ENCODE measurements at places on chromosomes 16 and 17.

GRCh38 chr17:66578781-66579489 lies 256.0 kb upstream of the CACNG5 start:
- H3K27me3 ChIP-seq, result no peaks in the 10 kb centered on the region
- H3K27ac ChIP-seq, result no peak overlapping the region
- peaks cover 14% of the 10 kb centered on the region for H3K4me1 ChIP-seq
- H3K36me3 ChIP-seq, result no peaks in the 10 kb centered on the region

- no peaks in the 10 kb centered on the region for H3K4me1 ChIP-seq
- H3K36me3 ChIP-seq, result peaks cover 94% of the 10 kb centered on the region
- DNase-seq, result no peak
- no peak overlapping the region for H3K4me3 ChIP-seq
- no peak overlapping the region for H3K27ac ChIP-seq
Observed at GRCh38 chr16:23482778-23483177, 27.5 kb downstream of the GGA2 start.

- H3K4me1 ChIP-seq, result peaks cover 5% of the 10 kb centered on the region
- H3K27ac ChIP-seq, result no peak overlapping the region
- peaks cover 29% of the 10 kb centered on the region for H3K36me3 ChIP-seq
- peak overlapping the region; percentile 43 for H3K4me3 ChIP-seq
- no peak for DNase-seq
- H3K27me3 ChIP-seq, result no peaks in the 10 kb centered on the region
Observed at GRCh38 chr17:82029990-82030469, 1.4 kb upstream of the RAC3 start.

GRCh38 chr17:34206569-34206968 lies 48.5 kb upstream of the CCL2 start:
- no peak overlapping the region for H3K27ac ChIP-seq
- no peaks in the 10 kb centered on the region for H3K27me3 ChIP-seq
- no peak for DNase-seq
- no peaks in the 10 kb centered on the region for H3K36me3 ChIP-seq

DNA sequence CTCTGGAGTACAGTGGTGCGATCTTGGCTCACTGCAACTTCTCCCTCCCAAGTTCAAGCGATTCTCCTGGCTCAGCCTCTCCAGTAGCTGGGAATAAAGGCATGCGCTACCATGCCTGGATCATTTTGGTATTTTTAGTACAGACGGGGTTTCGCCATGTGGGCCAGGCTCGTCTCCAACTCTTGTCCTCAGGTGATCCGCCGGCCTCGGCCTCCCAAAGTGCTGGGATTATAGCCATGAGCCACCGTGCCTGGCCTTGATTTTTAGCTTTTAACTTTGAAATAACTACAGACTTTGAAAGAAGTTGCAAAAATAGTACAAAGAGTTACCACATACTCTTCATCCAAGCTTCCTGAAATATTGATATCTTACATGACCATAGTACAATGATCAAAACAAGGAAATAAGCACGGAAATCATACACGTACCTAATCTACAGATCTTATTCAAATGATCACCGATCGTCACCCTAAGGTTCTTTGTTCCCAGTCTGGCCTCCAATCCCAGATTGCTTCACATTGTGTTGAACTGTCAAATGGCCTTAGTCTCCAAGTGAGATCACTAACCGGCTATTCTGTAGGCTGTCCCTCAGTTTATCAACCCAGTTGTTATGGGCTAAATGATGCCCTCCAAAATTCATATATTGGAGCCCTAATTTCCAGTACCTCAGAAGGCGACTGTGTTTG lies 18.4 kb downstream of the NPIPA1 start:
- no peaks in the 10 kb centered on the region for H3K36me3 ChIP-seq
- DNase-seq, result no peak
- no peak overlapping the region for H3K4me3 ChIP-seq
- no peaks in the 10 kb centered on the region for H3K27me3 ChIP-seq
- no peak overlapping the region for H3K27ac ChIP-seq
- no peaks in the 10 kb centered on the region for H3K4me1 ChIP-seq

DNA sequence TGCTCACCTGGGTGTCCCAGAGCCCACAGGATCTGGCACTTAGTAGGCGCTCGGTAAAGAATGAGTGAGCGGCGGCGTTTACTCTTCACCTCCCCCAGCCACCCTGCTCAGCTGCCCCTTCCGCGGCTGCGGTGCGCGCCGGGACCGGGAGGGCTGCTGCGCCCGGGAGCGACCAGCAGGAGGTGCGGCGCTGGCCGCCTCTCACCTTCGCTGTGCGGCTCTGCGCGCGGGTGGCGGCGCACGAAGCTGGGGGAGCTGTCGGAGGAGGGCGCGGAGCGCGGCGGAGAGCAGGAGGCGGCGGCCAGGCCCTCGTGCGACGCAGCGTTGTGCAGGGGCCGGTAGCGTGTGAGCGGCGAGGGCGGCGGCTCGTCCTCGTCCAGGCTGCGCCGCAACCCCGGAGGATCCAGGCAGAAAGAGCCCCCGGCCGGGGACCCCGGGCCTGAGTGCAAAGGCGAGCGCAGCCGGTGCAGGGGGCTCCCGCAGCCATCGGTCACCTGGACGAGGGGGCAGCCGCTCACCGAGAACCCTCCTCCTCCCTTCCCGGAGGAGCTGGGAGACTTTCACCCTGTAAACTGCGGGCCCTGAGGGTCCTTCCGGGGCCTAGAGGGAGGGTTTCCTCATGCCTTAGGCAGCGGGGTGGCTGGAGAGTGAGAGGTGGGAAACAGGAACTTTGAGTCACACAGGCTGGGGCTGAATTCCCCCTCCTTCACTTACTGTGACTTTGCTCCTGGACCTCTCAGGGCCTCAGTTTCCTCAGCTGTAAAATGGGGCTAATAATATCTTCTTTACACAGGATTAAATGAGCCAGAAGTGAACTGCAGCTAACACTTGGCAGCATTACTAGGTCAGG lies 12.5 kb downstream of the SAMD14 start:
- no peaks in the 10 kb centered on the region for H3K27me3 ChIP-seq
- H3K4me1 ChIP-seq, result peaks cover 7% of the 10 kb centered on the region
- H3K4me3 ChIP-seq, result no peak overlapping the region
- peaks cover 28% of the 10 kb centered on the region for H3K36me3 ChIP-seq
- DNase-seq, result no peak

GRCh38 chr16:58348986-58349385 lies 43.3 kb upstream of the GINS3 start:
- no peak overlapping the region for H3K4me3 ChIP-seq
- DNase-seq, result no peak
- H3K4me1 ChIP-seq, result no peaks in the 10 kb centered on the region
- H3K27me3 ChIP-seq, result no peaks in the 10 kb centered on the region
- H3K36me3 ChIP-seq, result no peaks in the 10 kb centered on the region

GRCh38 chr17:68981288-68981687 lies 26.1 kb upstream of the ABCA8 start:
- DNase-seq, result no peak
- no peak overlapping the region for H3K27ac ChIP-seq
- no peaks in the 10 kb centered on the region for H3K27me3 ChIP-seq
- H3K4me1 ChIP-seq, result no peaks in the 10 kb centered on the region
- H3K36me3 ChIP-seq, result no peaks in the 10 kb centered on the region

DNA sequence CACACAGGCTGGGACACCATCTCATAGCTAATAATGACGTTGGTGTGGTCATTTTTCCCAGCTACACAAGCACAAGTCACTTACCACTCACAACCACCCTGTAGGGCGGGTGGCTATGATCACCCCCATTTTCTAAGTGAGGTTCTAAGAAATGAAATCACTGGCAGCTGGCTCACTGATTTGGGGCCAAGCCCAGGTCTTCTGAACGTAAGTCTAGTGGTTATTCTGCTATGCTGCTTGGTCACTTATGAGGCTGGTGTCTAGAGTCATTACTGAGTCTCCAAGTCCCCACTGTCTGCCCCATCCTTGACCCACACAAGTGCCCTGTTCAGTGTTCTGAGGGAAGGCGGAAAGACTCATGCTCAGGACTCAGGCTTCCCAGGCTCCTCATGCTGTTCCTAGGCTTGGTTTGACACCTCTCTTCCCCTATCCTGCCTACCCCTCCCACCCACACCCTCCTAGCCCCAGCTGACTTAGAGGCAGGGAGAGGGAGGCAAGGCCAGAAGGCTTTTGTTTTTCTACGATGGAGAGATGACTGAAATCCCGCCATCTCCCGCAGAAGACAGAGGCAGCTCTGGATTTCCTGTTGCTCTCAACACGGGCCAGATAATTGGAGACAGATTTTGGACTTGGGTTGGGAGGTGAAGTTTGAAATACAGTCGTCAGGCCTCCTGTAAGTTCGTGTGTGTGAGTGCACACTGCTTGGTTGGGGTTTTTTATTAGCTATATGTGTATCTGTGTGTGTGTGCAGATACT lies 32.2 kb downstream of the FZD2 start:
- no peak overlapping the region for H3K4me3 ChIP-seq
- no peak overlapping the region for H3K27ac ChIP-seq
- DNase-seq, result no peak
- H3K4me1 ChIP-seq, result no peaks in the 10 kb centered on the region
- no peaks in the 10 kb centered on the region for H3K36me3 ChIP-seq

DNA sequence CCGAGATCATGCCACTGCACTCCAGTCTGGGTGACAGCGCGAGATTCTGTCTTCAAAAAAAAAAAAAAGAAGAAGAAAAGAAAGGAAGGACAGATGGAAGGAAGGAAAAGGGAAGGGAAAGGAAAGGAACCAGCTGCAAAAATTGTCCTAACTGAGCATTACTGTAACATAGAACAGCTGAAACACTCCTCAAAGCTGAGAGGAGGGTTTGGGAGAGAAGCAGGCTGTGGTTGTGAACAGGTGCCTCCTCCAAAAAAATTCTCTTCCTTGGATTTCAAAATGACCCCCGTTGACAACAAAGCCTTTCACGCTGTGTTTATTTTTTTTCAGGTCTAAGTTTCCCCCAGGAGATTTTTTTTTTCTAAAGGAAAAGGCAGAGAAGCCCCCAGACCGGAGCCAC lies 541.4 kb downstream of the WWOX start:
- H3K27ac ChIP-seq, result no peak overlapping the region
- no peaks in the 10 kb centered on the region for H3K36me3 ChIP-seq
- H3K27me3 ChIP-seq, result no peaks in the 10 kb centered on the region
- peaks cover 2% of the 10 kb centered on the region for H3K4me1 ChIP-seq
- H3K4me3 ChIP-seq, result no peak overlapping the region

DNA sequence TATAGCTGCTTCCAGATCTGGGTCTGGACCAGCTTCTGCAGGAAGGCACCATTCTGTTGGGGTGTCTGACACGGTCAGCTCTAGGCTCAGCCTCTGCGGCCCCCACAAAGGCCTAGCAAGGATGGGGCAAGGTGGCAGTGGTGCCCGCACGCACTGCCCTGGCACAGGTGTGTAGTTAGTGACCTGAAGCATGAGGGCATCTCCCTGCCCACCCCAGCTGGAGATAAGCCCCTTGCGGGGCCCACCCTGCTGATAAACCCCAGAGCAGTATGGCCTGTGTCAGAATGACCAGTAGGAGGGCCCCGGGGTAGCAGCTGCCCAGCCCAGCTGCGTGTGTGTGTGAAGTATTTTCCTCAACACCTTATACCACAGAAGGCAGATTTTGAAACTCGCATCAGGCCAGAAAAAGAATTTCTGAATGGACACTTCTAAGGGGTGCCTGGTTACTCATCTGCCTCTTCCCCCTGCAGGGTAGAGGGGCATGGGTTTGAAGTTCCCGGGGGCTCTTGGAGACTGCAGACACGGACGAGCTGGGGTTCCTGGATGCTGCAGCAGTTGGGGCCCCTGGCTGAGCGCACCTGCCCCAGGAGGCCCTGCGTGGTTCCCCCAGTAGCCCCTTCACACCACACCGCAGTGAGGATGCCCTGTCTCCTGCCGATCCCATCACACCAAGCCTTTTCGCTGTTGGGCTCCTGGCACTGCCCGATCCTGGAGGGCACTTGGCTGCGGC lies 4.5 kb downstream of the ARHGDIA start:
- no peak overlapping the region for H3K27ac ChIP-seq
- no peaks in the 10 kb centered on the region for H3K27me3 ChIP-seq
- H3K4me1 ChIP-seq, result peaks cover 20% of the 10 kb centered on the region
- DNase-seq, result no peak
- peaks cover 75% of the 10 kb centered on the region for H3K36me3 ChIP-seq

- no peak overlapping the region for H3K27ac ChIP-seq
- peaks cover 52% of the 10 kb centered on the region for H3K36me3 ChIP-seq
- no peak for DNase-seq
- H3K4me3 ChIP-seq, result peak overlapping the region; percentile 93
- H3K27me3 ChIP-seq, result no peaks in the 10 kb centered on the region
Observed at GRCh38 chr17:16439811-16440351, 24.5 kb downstream of the TRPV2 start.

DNA sequence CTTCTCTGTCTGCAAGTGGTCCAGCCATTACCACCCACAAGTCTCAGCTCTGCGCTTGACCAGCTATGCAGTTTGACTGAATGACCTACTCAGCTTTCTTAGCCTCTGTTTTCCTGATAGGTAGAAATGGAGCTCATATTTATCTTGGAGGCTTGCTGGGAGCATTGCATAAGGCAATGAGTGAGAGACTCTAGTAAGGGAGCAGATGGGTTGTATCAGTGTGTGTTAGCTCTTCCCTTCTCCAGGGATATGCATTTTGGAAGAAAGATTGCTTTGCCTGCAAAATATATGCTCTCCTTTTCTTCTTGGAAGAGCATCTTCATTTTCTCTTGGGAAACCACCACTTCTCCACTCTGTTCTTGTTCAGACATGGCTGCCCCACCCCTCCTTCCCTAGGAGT lies 26.1 kb downstream of the DHRS7C start:
- H3K4me3 ChIP-seq, result no peak overlapping the region
- no peak overlapping the region for H3K27ac ChIP-seq
- H3K36me3 ChIP-seq, result no peaks in the 10 kb centered on the region
- no peak for DNase-seq
- H3K4me1 ChIP-seq, result no peaks in the 10 kb centered on the region
- no peaks in the 10 kb centered on the region for H3K27me3 ChIP-seq

GRCh38 chr16:14015948-14016347 lies 55.2 kb upstream of the MRTFB start:
- no peak overlapping the region for H3K27ac ChIP-seq
- peaks cover 7% of the 10 kb centered on the region for H3K4me1 ChIP-seq
- H3K4me3 ChIP-seq, result no peak overlapping the region
- DNase-seq, result no peak

DNA sequence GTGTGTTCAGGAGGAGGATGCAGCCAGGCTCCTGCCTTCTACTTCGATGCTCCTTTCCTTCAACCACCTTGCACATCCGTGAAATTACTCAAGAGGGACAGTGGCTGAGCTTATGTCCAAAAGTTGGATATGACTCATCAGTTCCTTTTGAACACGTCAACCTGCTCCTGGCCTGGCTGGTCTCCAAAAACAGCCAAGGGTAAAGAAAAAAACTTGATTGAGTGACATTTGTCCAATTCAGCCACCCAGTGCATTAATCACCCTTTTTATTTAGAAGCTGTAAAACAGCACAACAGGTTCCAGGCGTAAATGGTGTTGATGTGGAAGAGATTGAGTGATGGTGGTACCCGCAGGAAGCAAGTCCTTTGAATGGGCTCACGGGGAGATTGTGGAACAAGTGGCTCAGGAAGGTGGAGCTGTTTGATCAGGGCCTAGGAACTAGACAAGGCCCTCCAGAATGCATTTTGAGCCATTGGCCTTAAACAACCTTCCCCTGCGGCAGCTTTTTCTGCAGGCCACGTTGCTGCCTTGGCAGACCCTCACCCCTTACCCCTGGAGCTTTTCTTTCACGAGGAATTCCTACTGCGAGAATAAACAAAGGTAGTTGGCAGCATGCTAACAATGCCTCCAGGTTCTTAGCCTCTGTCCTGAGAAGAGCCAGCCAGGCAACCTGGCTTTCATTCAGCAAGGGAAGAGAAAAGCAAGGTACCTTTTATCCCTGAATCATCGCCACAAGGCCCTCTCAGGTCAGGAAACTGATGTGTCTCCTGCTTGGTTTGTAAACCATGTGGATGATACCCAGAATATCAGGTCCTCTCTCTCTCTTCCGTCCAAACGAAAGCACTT lies 173.3 kb upstream of the CACNG5 start:
- peaks cover 6% of the 10 kb centered on the region for H3K4me1 ChIP-seq
- no peaks in the 10 kb centered on the region for H3K36me3 ChIP-seq
- no peak overlapping the region for H3K27ac ChIP-seq
- H3K27me3 ChIP-seq, result no peaks in the 10 kb centered on the region
- no peak overlapping the region for H3K4me3 ChIP-seq

- no peaks in the 10 kb centered on the region for H3K36me3 ChIP-seq
- H3K4me1 ChIP-seq, result no peaks in the 10 kb centered on the region
Observed at GRCh38 chr16:50195276-50195675, 42.2 kb downstream of the TENT4B start.
